ENCODE measurements at places on chromosomes 7 and 10.

- no peak for DNase-seq
Measured at GRCh38 chr10:97676770-97677581, 10.1 kb downstream of the AVPI1 start.

- no peak for DNase-seq
Measured at GRCh38 chr7:128214463-128214862, 26.6 kb upstream of the LEP start.

- DNase-seq, result no peak
Measured at GRCh38 chr10:8047452-8048280, 6.8 kb upstream of the GATA3 start.

- DNase-seq, result no peak
Measured at GRCh38 chr10:126663328-126663727, 7.2 kb downstream of the C10orf90 start.

DNA sequence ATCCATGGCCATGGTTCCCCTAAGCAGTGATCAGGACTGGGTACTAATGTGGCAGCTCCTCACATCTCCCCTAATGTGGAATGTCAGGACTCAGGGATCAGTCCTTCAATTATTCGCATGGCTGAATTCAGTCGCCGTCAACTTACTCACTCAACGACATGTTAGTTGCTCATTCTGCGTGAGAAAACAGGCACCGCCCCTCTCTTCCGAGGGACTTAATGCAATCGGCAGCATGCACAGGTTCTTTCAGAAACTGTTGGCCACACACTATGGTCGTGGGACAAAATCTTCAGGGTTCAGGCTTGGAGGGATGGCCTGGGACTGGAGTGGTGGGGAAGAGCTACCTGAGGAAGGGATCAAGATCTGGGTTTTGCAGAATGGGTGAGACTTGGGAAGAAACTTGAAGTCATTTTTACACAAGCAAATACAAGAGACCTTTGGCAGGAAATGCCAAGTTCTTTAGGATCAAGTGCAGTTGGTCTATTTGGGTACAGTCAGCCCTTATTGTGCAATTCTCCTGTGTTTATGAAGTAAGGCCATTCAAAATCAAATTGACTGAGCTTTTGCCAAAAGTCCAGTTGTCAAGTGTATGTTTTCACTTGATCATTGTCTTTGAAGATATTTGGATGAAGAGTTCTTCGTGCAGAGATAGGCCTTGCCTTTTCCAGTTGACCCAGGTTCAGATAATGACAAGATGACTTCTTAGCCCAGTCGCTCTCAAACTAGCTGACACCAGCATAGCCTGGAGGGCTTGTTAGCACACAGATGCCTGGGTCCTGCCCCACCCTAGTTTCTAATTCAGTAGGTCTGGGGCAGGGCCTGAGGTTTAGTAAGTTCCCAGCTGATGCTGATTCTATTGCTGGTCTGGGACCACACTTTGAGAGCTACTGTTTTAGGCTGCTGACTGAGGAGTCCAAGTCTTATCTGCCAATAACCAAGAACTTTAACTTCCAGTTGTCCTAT, 48.5 kb downstream of the LRRC18 start:
- no peak for DNase-seq

DNA sequence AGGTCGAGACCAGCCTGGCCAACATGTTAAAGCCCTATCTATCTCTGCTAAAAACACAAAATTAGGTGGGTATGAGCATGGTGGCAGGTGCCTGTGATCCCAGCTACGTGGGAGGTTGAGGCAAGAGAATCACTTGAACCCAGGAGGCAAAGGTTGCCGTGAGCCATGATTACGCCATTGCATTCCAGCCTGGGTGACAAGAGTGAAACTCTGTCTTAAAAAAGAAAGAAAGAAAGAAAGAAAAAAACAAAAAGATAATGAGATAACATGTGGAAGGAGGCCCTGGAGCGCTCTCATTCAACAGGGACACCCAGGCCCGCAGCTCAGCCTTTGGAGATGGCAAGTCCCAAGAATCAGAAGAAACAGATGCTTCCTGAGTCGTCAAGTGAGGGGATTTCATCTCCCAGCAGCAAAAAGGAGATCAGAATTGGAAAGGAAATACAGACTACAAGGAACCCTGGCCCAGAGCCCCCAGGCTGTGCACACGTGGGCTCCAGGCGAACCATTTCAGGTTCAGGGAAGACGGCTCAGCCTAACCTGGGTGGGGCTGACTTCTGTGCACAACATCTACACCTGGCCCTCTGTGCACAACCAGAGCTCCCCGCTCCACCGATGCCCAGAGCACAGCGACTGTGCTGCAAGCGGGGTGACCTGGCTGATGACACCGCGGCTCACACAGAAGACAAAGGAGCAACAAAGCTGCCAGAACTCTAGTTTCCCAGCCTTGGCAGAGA, 33.3 kb downstream of the GNA12 start:
- no peak for DNase-seq

GRCh38 chr7:147818317-147818716, 772.2 kb upstream of the C7orf33 start:
- DNase-seq, result no peak

GRCh38 chr7:114889646-114890285, 32.1 kb upstream of the MDFIC start:
- DNase-seq, result no peak

DNA sequence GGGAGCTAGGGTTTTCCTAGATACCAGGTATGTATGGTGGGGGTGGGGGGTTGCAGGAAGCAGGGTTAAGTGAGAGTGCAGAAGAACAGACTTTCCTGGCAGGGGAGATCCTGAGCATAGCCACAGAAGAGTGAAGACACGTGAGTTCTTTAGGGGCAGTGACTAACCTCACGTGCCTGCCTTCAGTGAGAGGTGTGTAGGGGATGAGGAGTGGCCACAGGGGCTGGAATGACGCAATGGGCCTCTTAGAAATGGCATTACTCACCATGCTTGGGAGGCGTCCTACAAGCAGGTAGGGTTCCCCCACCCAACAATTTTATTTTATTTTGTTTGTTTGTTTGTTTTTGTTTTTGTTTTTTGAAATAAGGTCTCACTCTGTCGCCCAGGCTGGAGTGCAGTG, 698.6 kb upstream of the NRP1 start:
- DNase-seq, result no peak

DNA sequence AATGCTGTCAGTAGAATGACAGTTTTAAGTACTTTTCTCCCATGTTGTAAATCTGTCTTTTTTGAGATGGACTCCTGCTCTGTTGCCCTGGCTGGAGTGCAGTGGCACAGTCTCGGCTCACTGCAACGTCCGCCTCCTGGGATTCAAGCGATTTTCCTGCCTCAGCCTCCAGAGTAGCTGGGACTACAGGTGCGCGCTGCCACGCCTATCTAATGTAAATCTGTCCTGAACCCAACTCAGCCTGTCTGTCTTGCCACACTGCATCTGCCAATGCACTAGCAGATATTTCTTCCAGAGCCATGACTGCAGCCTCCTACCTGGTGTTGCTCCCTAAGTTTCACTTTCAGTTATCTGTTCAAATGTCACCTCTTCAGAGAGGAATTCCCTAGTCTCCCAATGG, 264.1 kb downstream of the PHF14 start:
- no peak for DNase-seq

- no peak for DNase-seq
Measured at GRCh38 chr7:71021131-71021530, 110.8 kb upstream of the GALNT17 start.

DNA sequence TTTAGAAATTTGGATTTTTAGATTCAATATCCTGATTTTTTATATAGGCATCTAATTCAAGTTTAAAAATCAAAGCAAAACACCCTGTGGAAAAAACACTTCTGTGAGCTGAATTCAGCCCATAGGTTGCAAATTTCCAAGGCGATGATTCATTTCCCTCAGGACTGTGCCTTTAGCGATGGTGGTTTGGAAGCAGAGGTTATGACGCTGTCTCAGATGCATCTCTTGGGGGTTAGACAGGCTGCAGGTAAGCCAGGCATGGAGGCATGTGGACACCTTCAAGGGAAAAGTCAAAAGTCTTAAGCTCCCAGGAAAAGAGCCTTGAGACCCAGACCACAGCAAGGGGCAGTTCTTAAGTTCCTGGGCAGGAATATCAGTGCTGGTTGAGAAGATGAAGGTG, 9.5 kb upstream of the FRA10AC1 start:
- DNase-seq, result no peak

GRCh38 chr10:126177417-126178030, 210.8 kb downstream of the ADAM12 start:
- DNase-seq, result no peak

- no peak for DNase-seq
Measured at GRCh38 chr7:133070562-133070961, 11.3 kb downstream of the CHCHD3 start.

DNA sequence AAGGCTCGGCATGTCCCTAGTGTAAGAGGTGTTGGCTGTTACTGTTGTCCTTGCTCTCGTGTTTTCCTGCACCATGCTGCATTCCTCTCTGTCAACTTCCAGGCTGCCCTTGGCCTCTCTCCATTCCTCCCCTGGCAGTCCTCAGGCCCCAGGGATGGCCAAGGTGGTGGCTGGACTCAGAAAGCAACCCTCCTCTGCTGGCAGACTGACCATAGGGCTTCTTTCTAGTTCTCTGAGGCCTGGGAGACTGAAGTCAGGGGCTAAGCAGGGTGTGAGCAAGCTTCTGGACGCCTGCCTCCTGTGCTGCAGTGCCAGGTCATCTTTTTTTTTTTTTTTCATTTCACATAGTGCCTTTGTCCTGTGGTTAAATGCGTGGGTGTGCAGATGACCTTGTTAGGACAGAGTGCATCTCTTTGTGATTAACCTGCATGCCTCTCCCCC, 72.0 kb downstream of the GOLGA7B start:
- DNase-seq, result no peak

- no peak for DNase-seq
Measured at GRCh38 chr7:96982586-96982985, 22.8 kb upstream of the DLX6 start.

GRCh38 chr7:117025891-117026290, 72.6 kb downstream of the ST7 start:
- DNase-seq, result no peak

DNA sequence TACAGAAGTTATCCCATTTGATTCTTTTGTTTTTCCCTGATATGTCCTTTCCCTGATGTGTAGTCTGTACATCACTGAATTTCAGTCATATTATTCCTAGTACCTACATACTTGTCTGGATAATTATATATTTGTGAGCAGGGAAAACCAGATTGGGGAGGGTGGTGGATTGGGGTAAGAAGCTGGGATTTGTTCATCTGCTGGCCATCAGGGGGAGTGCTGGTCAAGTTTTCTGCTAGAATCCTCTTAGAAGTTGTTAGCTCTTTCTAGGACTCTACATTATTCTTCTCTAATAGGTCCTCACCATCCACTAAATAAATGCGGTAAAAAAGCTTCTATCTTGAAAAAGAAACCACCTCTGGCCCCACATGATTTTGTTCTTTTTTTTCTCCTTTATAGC, 232.7 kb upstream of the TAC1 start:
- no peak for DNase-seq

- no peak for DNase-seq
Measured at GRCh38 chr7:145737617-145738016, 379.0 kb upstream of the CNTNAP2 start.

DNA sequence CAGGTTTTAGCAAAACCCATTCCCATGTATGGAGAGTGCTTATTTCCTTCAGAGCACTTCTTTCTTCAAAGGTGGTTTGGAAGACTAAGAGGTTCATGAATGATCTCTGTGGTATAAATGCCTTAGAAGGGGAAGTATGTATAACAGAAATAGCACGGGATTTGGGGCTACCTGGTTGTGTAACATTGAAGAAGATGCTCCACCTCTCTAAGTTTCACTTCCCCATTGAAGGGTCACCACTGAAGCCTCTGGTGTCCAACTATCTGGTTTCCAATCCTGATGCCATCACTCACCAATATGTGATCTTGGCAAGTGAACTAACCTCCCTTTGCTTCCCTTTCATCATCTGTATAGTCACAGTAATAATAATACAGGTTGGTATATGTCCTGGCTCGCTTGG, 37.2 kb downstream of the CYCS start:
- DNase-seq, result no peak

- DNase-seq, result no peak
Measured at GRCh38 chr7:116706668-116707126, 34.7 kb downstream of the MET start.

GRCh38 chr7:84188786-84189405, 5.7 kb downstream of the SEMA3A start:
- no peak for DNase-seq

DNA sequence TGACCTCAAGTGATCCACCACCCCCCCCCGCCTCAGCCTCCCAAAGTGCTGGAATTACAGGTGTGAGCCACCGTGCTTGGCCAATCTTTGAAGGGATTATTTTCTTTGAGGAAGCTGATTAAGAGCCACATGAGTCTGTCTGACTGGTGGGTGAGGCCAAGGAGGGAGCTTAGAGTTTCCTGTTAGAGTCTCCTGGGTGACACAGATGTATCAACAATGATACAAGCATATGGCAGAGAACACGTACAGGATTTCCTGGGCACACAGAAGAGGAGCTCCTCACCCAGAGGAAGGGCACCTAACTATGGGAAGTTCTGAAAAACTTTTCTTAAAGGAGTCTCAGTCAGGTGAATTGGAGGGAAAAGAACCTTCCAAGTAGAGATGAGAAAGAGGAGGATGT, 69.4 kb downstream of the GOLGA7B start:
- DNase-seq, result no peak

DNA sequence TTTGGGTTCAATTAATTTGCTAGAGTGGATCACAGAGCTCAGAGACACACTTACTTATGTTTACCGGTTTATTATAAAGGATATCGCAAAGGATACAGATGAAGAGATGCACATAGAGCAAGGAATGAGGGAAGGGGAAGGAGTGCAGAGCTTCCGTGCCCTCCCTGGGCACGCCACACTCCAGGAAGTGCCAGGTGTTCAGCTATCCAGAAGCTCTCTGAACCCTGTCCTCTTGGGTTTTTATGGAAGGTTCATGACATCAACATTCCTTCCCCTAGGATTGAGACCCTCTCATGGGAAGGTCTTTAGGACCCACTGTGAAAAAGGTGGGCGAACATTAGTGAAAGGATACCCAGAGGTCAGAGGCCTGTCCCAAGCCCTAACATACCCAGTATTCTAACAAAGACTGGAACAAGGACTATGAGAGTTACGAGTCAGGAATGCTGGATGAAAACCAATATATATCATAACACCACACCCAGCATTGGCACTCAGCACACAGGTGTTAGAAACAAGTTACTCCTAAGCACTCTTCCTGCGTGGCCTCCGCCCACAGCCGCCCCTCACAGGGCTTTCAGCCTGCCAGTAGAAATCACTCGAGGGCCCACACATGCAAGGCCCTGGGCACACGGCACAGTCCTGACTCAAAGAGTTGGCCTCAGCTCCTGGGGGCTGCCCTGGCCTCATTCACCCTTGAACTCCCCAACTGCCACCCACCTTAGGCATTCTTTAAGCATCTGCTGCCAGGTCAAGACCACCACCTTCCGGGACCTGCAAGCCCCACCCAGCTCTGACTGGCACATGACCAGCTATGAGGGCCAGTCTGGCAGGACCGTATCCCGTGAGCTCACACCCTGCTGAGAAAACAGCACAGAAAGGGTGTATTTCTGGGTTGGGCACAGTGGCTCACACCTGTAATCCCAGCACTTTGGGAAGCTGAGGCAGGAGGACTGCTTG, 5.6 kb upstream of the AIFM2 start:
- DNase-seq, result no peak

GRCh38 chr10:96765406-96766240, 45.3 kb upstream of the PIK3AP1 start:
- DNase-seq, result peak; percentile 51

- no peak for DNase-seq
Measured at GRCh38 chr7:92485974-92486373, 8.2 kb upstream of the ERVW-1 start.

GRCh38 chr7:33979807-33980355, 74.5 kb downstream of the BMPER start:
- DNase-seq, result no peak

All from stimulated activated CD8-positive, alpha-beta memory T cell treated with anti-CD3 and anti-CD28 coated beads, Interleukin-7, amount 100 ng/mL, for 48 hours (primary cell).